ENCODE measurements at places on chromosomes 12 and 14.

- no peak for DNase-seq
Measured at GRCh38 chr14:54762296-54762695, 140.3 kb downstream of the GCH1 start.

GRCh38 chr12:19409376-19409775 lies 29.9 kb upstream of the AEBP2 start:
- DNase-seq = no peak

DNA sequence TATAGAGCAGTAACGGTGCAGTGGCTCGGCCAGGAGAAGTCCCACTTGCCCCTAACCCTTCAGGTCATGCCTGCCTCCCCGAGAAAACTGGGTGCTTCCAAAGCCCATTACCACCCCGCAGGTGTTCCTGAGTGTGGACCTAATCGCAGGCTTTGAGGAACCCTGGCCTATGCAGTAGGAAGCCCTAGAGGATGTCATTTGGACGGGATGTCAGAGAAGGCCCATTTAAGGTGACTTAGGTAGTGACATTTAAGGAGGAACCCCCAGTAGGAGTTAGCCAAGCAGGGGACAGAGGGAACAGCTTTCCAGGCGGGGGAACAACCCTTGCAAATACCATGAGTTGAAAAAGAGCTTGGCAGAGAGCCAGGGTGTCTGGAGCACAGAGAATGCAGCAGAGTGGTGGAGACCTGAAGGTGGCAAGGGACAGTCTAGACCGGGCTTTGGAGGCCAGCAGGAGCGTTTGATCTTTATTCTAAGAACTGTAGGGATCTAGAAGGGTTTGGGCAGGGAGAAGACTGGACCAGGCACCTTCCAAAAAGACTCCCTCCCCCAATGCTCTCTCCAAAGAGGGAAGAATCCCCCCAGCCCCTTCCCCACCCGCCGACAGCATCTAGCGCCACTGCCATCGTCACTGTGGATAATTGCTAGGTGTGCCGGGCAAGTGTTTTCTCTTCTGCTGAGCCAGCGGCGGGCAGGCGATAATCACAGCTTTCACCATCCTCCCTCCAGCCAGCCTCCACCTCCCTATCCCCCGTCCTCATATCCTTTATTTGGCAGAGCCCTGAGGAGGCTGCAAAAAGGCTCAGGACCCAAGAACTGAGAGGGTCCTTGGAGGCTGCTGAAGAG lies 33.3 kb upstream of the BEGAIN start:
- no peak for DNase-seq

DNA sequence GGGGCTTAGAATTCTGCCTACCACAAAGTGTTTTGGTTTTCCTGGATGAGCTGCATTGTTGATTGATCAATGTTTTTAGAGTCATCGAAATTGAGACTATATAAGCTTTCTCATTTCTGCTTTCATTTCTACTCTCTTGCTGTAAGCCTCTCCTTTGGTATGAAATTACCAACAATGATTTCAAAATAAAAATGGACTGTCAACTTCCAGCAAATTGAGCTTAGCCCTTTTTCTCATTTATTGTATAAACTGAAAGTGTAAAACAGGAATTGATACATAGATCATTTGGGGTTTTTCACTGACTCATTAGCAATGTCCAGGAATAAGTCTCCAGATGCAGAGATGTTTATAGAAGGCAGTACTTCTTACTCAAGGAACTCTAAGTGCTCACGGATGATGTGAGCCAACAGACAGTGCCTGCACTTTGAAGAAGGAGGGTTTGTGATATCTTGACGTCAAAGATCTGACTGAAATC lies 20.0 kb upstream of the PCNX1 start:
- no peak for DNase-seq

- no peak for DNase-seq
Measured at GRCh38 chr12:104372061-104372720, 68.7 kb downstream of the EID3 start.

- DNase-seq = no peak
Measured at GRCh38 chr12:42129595-42130204, 15.0 kb downstream of the GXYLT1 start.

DNA sequence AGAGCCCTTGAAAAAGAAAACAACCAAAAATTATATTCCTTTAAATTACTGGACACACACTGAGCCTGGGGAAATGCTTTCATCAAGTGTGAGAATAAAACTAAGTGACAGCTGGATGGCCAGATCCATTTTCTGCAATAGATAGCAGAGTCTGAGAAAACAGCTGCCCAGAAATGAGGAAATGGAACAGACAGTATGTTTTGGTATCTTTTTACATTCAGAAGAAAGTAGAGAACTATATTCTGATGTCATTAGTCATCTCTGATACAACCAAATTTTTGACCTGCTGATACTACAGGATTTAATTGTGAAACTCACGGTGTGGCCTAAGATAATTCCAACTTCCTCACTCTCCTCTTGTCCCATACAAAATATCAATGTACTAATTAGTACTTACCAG lies 78.2 kb downstream of the HMGA2 start:
- no peak for DNase-seq

DNA sequence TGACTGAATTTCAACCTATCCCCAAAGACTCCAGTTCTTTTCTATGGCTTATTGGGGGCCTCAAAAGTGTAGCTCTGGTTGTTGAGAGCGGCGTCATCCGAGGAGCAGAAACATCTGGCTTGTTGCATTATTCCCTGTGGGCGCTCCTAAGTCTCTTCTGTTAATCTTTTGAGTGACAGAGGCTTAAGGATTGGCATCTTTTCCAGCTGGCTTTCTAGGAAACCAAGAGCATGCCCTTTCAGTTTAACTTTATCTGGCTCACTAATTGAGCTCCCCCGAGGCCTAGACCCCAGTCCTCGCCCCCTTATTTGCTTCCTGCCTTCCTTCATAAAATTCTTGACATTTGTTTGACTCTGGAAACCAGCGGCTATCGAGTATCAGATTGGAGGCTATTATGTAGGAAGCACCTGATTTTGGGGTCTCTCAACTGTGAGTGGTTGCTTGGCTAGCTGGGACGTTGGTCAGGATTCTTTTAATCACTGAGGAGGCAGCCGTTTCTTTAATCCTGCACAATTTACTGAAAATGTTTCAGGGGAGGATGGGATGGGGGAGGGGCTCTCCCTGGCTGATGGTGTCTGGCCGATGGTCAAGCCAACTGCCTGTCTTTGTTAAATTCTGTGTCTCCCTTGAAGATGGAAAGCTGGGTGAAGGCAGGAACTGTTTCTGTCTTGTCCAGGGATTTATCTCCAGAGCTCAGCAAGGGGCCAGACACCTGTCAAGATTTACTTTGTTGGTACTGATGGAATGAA lies 3.1 kb downstream of the SMOC1 start:
- DNase-seq = no peak

DNA sequence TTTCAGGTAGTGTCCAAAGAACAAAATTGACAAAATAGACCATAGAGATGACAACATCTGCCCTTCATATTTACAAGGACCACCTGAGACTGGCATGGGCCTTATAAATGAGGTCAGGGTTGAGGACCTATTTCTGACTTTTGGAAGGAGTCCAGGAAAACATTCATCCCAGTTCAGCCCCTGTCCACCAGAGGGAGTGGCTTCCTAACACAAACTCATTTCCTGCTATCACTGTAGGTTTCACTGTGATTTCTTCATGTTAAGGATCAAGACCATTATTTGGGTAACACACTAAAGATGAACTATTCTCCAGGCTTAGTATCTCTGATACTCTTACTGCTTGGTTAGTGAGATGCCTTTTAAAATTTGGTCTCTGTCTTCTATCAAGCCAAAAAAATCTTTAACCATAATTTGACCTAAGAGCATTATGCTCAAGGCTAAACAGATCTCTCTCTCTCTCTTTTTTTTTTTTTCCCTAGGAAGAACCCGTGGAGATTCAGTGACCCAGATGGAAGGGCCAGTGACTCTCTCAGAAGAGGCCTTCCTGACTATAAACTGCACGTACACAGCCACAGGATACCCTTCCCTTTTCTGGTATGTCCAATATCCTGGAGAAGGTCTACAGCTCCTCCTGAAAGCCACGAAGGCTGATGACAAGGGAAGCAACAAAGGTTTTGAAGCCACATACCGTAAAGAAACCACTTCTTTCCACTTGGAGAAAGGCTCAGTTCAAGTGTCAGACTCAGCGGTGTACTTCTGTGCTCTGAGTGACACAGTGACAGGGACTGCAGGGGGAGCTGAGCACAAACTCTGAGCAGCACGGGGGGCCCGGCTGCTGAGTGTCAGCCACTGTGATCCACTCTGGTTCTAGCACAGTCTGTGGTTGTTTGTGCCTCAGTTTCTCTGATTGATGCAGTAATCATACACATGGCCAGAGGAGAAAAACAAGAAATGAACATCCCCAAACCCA lies 267.6 kb upstream of the OR4E1 start:
- DNase-seq = no peak

DNA sequence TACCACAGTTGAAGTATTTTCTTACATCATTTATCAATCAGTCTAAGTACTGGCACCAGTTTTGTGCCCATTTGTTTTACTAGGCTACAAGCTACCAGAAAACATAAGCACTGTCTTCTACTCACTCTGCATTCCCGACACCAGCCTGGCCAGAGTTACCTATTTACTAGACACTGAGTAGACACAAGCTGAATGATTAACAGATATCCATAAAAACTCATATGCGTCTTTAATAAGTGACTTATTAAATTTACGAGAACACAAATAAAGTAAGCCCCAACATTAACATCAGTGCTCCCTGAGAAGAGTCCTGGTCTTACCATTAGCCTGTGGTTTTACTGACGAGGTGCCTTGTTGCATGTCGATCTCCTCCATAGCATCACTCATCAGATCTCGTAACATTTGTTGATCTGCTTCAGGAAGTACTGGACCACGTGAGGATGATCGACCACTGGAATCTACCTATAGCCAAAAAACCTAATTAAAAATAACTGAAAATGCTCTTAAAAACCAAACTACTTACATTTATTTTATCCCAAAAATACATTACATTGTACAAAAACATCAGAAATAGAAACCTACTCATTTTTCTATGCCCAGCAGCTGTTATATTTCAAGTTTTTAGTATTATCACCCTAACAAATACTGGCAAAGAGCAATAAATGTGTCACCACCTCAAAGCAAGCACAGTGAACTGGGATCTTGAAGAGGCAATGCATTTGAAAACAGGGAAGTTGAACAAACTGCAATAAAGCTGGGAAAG lies 53.3 kb downstream of the BDKRB1 start:
- no peak for DNase-seq
